ENCODE measurements at places on chromosomes 6 and 20.

- DNase-seq: no peak
Measured at GRCh38 chr6:44201638-44202303, 15.0 kb upstream of the MYMX start.

GRCh38 chr6:84633771-84634170 is 130.6 kb downstream of the TBX18 start:
- DNase-seq: no peak

- peak; percentile 75 for DNase-seq
Measured at GRCh38 chr6:169725125-169726048, 1.1 kb upstream of the PHF10 start.

GRCh38 chr6:52517502-52518278 is 59.2 kb downstream of the TRAM2 start:
- DNase-seq: peak; percentile 87

- DNase-seq: no peak
Measured at GRCh38 chr6:72525821-72526510, 95.9 kb upstream of the KCNQ5 start.

DNA sequence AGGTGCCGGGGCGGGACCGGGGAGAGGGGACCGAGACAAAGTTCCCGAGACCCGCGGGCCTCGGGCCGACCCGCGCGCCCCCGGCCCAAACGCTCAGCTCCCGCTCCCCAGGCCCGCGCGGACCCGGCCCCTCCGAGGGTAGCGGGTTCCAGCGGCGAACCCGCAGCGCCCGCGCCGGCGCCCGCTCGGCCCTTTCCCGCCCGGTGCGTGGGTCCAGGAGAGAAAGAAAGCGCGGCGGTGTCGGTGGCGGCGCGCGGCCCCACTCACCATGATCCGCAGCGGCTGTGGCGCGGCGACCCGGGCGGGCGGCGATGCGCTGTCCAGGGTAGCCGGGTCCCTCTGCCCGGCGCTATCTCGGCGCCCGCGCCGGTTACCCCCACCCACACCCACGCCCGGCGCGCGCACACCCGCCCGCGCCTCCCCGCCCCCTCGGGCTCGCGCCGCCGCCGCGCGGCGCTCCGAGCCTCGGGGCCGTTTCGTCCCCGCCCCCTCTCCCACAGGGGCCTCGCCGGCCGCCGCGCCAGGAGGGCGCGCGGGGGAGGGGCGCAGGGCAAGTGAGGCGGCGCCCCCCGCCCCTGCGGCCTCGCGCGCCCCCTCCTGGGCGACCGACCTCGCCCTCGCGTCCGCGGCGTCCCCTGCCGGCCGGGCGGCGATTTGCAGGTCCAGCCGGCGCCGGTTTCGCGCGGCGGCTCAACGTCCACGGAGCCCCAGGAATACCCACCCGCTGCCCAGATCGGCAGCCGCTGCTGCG is at the start of gene ELOVL2:
ELOVL2 (minus strand) TSS at position 345 of the 751 bp plus-strand sequence; CDS start at position 270, 75 bp downstream.
- DNase-seq: peak; percentile 42

- no peak for DNase-seq
Measured at GRCh38 chr6:125393449-125393858, 91.7 kb upstream of the HDDC2 start.

GRCh38 chr20:47786765-47787107 is 1.5 kb upstream of the SULF2 start:
- no peak for DNase-seq

DNA sequence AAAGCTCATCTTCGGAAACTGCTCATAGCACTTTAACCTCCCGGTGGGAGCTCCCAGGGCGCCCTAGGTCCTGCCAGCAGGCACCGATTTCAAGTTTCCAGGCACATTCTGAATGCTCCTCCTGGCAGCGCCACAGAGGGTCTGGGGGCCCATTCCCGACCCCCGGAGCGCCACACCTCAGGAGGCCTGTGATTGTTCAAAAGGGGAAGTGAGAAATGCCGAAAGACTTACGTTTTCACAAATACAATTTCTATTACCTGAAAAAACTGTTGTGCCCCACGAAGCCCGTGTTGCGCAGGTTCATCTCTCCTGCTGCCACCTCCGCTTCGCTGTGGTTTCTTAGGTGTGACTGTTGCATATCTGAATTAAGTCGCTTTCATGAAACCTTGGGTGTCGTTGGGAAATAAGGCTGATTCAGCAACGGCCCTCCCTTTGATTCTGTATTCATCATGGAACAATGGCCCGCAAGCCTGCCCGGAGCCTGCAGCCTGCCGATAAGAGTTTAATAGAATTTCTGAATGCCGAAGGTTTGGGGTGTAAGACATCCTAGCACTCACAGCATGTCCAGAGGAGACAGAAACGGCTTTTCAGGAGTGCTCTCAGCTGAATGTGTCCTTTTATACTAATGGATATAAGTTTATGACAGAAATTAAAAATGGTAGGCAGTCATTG is 1.9 kb upstream of the MYT1 start:
- no peak for DNase-seq

- no peak for DNase-seq
Measured at GRCh38 chr6:71082033-71082650, 125.3 kb upstream of the B3GAT2 start.

GRCh38 chr6:34146801-34147592 is 1.1 kb upstream of the GRM4 start:
- DNase-seq: no peak

DNA sequence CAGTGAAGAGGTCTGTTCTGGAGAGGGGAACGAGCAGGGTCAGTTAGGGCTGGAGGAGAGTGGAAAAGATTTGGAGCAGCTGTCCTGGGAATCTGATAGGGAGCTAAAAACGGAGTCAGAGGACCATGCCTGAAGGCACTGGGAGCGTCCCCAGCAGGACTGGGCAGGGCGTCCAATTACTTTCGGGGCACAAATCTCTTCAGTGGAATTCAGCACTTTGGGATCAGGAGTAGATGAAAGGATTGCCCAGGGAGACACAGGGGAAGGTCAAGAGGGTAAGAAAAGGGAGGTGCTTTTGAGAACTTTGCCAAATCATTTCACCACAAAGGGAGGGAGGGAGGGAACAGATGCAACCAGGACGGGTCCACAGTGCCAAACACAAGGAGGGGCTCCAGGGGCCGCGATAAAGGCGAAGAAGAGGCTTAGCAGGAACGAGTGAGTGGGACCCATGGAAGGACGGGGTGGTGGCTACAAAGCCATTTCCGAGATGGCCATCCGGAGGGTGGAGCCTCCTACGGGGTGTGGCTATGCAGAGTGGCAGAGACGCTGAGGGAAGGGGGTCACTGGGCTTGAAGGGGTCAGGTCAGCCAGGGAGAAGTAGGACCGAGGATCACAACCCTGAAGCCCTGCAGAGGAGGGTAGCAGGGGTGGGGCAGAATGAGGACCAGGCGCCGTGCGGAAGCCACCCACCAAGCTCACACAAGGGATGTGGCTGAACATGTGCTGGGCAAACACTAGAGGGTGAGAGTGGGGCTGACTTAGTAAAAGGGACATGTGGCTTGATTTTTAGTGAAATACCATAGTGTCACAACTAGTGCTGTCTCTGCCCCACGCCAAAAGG is 180.0 kb upstream of the RREB1 start:
- DNase-seq: peak; percentile 93

DNA sequence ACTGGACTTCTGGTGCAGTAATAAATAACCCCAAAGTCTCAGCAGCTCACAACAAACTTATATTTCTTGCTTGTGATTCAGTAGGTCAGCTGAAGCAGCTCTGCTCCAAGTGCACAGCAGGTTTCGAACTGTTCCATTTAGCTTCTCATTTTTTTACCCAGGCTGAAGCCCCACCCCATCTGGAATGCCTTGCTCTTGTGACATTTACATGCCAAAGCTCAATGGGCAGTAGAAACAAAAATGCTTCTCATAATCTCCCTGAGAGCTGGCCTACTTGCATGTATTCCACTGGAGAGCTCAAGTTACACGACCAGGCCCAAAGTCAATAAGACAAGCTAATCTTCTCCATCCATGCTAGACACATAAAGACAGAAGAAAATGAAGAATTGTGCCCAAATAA is 165.2 kb downstream of the HAO1 start:
- DNase-seq: no peak

DNA sequence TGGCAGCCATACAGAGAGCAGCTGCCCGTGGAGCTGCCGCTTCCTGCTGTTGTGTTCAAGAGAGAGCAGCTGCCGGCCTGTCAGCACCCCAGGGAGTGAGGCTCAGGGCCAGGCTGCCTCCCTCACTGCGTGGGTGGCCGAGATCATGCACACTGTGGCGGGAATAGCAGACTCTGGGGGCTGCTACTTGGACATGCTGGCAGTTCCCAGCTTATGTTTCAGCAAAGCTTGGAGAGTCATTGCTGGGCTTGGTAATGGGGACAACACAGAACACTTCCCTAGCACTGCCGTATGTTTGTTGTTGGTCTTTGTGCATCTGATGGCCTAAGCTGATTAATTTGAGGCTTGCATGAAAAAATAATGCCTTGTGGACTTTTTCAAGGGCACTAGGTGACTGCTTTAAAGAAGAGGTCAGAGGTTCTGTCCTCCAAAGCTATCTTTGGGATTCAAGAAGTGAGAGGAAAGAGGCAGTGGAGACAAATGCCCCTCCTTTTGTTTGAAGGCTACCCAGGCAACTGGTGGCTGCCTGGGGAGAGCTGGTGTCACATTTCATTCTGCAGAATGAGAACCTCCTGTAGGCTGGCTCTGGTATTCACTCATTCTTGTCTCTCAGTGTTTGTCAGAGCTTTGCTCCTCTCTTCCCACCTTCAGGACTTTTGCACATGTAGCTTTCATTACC is 18.8 kb downstream of the MRAP2 start:
- peak; percentile 5 for DNase-seq

GRCh38 chr6:40338306-40338705 is 248.9 kb downstream of the LRFN2 start:
- DNase-seq: no peak

- DNase-seq: no peak
Measured at GRCh38 chr6:56659721-56660380, 17.2 kb upstream of the DST start.

DNA sequence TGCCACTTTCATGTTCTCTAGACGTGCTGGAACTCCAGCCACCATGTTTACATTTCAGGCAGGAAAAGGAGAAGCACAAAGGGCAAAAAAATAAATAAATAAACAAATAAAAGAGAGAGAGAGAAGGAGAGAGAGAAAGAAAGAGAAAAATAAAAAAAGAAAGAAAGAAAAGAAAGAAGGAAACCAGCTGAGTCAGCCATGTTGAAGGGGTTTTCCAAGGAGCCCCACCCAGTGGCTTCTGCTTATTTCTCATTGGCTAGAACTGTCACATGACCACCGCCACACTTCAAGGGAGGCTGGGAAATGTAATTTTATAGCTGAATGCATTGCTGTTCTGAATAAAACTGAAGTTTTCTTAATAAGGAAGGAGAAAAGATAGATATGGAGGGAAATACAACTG is 71.1 kb downstream of the BFSP1 start:
- DNase-seq: no peak

DNA sequence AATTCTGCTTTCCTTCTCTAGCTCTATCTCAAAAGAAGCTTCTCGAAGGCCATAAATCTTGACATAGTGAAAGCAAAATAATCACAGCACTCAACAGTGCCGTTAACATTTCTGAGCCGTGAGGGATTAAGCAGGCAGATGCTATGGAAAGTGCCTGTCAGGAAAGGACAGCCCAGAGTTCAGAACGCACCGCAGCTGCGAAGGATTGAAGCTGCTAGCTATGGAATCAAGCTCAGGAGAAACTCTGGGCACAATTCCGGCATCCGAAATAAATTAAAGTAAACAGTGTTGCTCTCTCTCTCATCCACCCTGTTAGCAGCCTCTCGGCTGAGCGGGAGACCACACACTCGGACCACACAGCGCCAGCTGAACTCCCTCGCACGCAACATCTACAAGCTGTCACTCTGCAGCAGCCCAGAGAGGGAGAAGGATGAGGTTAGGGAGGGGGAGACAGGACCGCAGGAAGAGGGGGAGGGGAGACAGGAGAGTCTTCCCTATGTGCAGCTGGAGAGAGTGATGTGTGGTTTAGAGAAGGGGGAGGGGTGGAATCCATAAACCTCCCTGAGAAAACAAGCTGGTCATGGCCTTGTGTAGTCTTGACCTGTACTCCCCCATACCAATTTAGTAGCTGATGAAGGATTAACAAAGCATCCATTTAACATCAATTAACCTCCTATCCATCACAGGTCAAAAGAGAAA is 9.0 kb downstream of the EXOC2 start:
- peak; percentile 95 for DNase-seq

GRCh38 chr20:59752101-59752586 is 147.8 kb downstream of the PHACTR3 start:
- peak; percentile 96 for DNase-seq

DNA sequence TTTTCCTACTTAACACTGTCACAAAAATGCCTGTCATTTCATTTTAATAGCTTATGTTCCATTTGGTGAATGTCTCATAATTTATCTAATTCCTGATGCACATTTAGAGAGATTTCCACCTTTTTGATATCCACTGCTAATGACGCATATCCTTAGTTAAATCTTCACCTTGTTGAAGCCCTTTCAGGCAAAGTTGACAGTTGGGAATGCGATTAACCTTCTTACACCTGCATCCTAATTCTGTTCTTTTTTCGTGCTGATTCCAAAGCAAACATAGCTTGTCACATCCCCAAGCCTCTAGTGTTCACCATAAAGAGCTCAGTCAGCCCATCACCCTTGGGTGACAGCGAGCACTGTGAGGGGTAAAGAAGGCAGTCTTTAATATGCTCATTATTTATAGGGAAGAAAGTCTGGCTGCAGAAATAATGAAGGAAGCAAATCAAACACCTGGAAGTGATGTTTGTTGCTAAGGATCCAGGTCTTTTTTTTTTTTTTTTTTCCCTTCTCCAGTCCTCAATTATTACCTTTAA is 205.6 kb downstream of the DTNBP1 start:
- no peak for DNase-seq

- no peak for DNase-seq
Measured at GRCh38 chr6:36914227-36914794, 28.6 kb downstream of the C6orf89 start.

DNA sequence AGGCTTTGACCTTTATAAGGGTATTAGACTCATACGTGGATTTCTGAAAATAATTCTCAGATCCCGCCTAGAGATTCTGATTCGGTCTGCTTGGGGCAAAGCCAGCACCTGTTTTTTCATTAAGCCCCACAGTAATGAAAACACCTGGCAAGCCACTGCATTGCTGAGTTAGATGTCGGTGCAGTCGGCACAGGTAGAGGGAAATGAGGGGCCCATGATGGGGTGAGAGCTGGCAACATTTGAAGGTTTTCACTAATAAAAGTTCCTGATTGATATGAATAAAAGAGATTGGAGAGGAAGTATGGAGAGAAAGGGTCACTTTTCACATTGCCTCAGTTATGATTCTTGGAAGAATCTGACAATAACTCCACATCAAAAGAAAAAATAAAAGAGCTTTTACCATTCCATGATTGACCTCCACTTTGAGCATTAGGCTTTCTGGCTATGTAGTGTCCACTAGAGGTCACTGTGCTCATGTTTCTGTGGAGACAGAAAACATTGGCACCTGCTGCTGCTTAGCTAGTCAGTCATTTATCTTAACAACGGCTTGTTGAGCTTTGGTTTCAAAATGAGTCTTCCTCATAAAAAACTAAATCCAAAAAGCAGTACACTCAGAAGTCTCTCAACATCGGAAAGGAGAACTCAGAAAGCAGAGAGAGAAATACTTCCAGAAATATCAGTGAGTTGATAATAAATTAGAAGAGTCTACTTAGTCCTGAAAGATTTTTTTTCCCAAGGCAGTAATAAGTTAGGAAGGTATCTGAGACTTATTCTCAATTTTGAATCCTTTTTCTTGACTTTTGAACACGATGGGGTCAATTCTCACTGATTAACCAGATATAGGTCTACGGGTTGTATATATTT is 53.3 kb upstream of the KLHL31 start:
- DNase-seq: peak; percentile 68

All from NB4 (cell line).